ENCODE measurements at places on chromosomes 12 and 14.

DNA sequence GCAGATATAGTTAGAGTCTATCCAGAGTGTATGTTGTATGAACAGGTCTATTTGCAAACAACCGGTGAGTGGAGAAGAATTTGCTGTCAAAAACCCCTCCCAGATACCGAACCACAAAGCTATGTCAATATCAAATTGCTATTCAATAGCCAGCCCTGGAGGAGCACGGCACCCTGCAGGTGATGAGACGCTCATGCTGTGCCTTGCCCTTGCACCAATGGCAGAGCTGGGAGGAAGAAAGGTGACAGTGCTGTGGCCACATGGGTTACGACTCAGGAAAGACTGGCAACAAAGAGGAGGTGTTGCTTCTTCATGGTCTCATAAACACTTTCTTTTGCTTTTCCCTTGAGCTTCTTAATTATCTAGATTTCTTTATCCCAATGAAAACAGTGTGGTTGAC is 55.7 kb downstream of the PAX9 start:
- H3K27ac ChIP-seq = no peak overlapping the region
- H3K4me3 ChIP-seq = no peak overlapping the region
- H3K27me3 ChIP-seq = no peaks in the 10 kb centered on the region
- no peak for DNase-seq
- H3K4me1 ChIP-seq = no peaks in the 10 kb centered on the region
- no peaks in the 10 kb centered on the region for H3K36me3 ChIP-seq

GRCh38 chr12:20212658-20213555 is 155.4 kb upstream of the PDE3A start:
- DNase-seq = peak; percentile 95
- H3K27me3 ChIP-seq = no peaks in the 10 kb centered on the region
- H3K36me3 ChIP-seq = no peaks in the 10 kb centered on the region
- peaks cover 28% of the 10 kb centered on the region for H3K4me1 ChIP-seq
- peak overlapping the region; percentile 47 for H3K4me3 ChIP-seq

- H3K4me3 ChIP-seq = no peak overlapping the region
- peaks cover 11% of the 10 kb centered on the region for H3K4me1 ChIP-seq
- H3K36me3 ChIP-seq = no peaks in the 10 kb centered on the region
- H3K27ac ChIP-seq = no peak overlapping the region
Measured at GRCh38 chr14:63760014-63760413, 32.1 kb upstream of the SGPP1 start.

DNA sequence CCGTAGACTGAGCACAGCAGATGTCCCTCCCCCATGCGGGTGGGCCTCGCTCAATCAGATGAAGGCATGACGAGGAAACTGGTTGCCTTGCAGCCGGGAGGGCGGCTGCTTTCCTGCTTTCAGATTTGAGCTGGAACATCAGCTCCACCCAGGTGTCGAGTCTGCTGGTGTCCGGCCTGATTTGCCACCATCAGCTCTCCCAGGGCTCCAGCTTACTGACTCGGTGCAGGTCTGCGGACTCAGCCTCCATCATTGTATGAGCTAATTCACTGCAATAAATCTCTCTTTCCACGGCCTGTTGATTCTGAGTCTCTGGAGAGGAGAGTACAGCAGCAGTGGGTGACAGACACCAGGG is 156.2 kb downstream of the KIF26A start:
- H3K27me3 ChIP-seq = no peaks in the 10 kb centered on the region
- H3K27ac ChIP-seq = no peak overlapping the region
- DNase-seq = no peak

- no peaks in the 10 kb centered on the region for H3K36me3 ChIP-seq
- H3K27ac ChIP-seq = no peak overlapping the region
- peaks cover 10% of the 10 kb centered on the region for H3K27me3 ChIP-seq
- H3K4me1 ChIP-seq = no peaks in the 10 kb centered on the region
- DNase-seq = no peak
Measured at GRCh38 chr14:36856095-36856878, 194.6 kb downstream of the PAX9 start.

DNA sequence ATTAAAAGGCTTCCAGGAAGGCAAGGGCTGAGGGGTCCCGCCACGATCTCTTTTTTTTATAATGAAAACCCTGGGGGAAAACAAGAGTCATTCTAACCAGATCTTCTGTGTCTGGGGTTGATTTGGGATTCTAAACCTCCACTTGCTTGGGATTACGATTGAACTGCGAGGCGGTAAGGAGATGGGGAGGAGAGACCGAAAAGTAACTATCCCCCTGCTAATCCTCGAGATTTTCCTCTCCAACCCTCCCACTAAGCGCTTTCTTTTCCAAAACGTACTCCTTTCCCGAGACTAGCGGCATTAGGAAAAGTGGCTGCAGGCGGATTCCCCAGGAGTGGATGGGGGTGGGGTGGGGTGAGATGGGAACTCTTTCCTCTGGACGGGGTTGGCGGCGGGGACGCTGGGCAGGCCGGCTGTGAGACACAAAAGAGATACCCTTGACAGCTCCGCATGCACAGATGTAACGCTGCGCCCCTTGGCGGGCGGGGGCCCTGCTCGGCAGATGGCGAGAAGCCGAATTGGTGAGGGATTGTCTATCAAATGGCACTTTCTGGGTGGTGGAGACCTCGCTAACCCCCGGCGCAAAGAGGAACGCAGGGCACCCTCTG is 830 bp upstream of the SRRM4 start:
- H3K4me3 ChIP-seq = no peak overlapping the region
- no peaks in the 10 kb centered on the region for H3K36me3 ChIP-seq
- no peaks in the 10 kb centered on the region for H3K27me3 ChIP-seq
- no peak overlapping the region for H3K27ac ChIP-seq
- H3K4me1 ChIP-seq = no peaks in the 10 kb centered on the region

GRCh38 chr14:72419226-72419775 is 474.6 kb downstream of the DPF3 start:
- H3K27ac ChIP-seq = no peak overlapping the region
- no peaks in the 10 kb centered on the region for H3K36me3 ChIP-seq
- no peaks in the 10 kb centered on the region for H3K27me3 ChIP-seq
- H3K4me1 ChIP-seq = peaks cover 6% of the 10 kb centered on the region
- no peak overlapping the region for H3K4me3 ChIP-seq

DNA sequence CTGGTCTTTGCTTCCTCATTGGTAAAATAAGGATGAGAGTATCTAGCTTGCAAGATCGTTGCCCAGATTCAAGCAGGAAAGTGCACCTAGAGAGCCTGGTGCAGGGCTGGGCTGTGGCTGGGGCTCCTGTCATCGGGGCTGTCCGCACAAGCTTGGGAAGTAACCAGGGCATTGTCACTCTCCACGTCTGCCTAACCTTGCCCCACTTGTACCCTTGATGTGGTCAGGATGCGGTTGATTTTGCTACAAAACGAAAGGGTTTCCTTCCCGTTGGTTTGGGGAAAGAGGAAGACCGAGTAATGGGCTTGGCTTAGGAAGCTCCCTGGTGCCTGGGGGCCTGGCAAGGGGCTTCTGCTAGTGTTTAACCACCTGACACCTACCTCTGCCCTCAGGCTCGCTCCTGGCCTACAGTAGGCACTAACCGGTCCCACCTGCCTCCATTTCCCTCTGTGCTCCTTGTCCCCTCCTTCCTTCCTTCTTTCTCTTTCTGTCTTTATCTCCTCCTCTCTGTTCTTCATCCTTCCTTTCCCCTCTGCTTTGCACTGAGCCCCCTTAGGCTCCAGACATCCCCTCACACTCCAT is 21.8 kb downstream of the MVK start:
- no peak overlapping the region for H3K27ac ChIP-seq
- no peaks in the 10 kb centered on the region for H3K36me3 ChIP-seq
- H3K4me3 ChIP-seq = no peak overlapping the region
- no peak for DNase-seq
- peaks cover 16% of the 10 kb centered on the region for H3K4me1 ChIP-seq

GRCh38 chr14:67486890-67487289 is 1.6 kb downstream of the TMEM229B start:
- no peak overlapping the region for H3K27ac ChIP-seq
- H3K27me3 ChIP-seq = no peaks in the 10 kb centered on the region
- no peak for DNase-seq
- H3K4me1 ChIP-seq = no peaks in the 10 kb centered on the region
- no peak overlapping the region for H3K4me3 ChIP-seq

DNA sequence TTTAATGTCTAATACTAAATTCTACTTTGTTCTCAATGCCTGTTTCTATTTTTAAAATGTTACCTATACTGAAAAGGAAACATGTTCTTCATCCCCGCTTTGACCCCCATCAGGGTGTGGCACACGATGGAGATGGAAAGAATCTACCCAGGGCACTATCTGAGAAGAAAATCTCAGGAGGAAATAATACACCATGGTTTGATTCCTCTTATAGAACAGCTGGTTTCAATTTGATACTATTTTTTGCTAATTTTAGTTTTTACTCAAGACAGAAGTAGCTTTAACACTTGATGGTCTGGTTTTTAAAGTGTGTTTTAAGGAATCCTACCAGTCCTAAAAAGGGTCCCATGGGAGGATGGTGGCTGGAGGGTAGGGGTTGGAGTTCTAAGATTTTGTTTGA is 56.7 kb downstream of the PPM1H start:
- H3K4me1 ChIP-seq = peaks cover 12% of the 10 kb centered on the region
- no peak overlapping the region for H3K27ac ChIP-seq
- H3K4me3 ChIP-seq = no peak overlapping the region
- no peaks in the 10 kb centered on the region for H3K36me3 ChIP-seq
- no peak for DNase-seq

- no peaks in the 10 kb centered on the region for H3K36me3 ChIP-seq
- no peak overlapping the region for H3K27ac ChIP-seq
- no peaks in the 10 kb centered on the region for H3K4me1 ChIP-seq
- no peak for DNase-seq
Measured at GRCh38 chr12:110829308-110829707, 17.5 kb upstream of the CCDC63 start.

DNA sequence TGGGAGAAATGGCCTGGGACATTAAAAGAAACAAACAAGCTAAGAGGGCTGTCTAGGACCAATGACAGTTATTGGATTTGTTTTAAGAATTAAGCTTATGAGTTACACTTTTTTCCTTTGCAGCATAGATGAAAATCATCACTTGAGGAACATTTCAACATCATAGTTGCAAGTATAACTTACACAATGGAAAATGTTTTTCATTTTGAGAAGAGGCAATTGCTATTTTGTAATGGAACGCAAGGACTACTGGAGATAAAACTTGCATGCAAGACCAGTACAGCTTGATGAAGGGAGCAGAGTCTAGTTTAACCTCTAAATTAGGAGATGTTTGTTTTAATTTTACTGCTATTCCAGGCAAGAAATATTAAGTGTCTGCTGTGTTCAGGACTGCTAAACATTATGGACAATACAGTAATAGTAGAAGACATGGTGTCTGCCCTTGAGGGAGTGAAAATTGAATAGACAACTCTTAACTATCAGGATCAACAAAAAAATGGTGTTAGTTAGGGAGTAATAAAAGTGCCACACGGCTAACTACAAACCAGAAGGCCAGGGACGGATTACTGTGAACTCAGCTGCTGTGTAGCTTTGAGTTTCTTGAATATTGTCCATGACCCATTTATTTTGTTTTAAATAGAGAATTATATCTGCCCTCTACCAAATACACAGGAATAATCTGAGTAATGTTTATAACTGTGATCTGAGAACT is 374.5 kb downstream of the RAD51B start:
- peaks cover 54% of the 10 kb centered on the region for H3K4me1 ChIP-seq
- no peaks in the 10 kb centered on the region for H3K36me3 ChIP-seq
- no peak for DNase-seq

DNA sequence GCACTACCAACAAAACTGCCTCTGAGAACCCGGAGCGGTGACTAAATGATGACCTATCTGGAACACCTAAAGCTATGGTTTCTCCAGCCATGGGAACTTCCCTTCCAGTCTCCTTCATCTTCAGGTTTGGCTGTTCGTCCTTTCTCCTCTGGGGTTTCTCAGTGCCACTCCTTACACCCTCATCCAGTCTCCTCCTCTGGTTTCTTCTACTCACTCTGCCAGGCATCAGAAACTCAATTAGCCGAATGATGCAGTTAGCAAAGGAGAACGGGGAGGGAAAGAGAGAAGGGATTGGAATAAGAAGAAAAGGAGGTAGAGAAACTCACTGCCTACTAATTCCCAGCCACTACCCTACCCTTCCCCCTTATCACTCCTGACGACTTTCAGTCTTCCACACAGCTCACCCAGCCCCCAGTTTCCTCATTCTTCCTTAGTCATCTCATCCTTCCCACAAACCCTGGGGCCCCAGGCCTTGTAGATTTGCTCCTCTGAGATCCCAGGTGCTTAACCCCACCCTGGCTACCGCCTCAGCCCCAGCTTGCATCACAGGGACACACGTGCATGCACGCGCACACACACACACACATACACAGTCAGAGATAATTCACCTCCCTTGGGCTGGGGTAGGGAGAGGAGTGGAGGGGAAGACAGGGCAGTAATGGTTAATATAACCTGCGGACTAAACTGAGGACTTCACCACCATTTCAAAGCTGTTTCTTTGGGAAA is 13.0 kb downstream of the FGD6 start:
- H3K27me3 ChIP-seq = no peaks in the 10 kb centered on the region
- DNase-seq = no peak
- no peak overlapping the region for H3K4me3 ChIP-seq
- H3K36me3 ChIP-seq = no peaks in the 10 kb centered on the region

DNA sequence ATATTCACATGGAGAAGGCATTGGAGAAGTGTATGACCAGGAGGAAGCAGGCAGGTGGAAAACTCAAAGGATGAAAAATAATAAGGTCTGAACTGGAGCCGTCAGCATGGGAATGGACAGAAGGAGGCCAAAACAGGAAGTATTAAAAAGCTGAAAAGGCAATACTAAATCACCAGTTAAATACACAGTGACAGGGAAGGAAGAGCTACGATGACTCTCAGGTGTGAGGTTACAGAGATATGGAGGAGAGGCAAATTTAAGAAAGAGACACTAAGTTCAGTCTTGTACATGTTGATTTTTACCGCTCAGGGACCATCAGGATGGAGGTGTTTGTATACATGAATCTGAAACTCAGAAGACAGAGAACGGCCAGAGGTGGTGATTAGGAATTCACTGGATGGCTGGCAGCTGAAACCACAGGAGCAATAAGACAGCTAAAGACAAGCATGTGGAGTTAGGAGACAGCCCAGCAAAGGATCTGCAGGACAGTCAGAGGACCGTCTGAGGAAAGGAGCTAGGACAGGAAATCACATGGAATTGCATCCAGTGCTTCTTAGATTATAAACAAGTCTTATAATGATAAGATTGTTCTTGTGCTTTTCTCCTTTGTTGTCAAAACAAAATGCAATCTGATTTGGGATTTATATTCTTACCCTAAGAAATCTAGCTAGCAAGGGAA is 33.9 kb upstream of the CDKN3 start:
- H3K27ac ChIP-seq = no peak overlapping the region
- H3K4me1 ChIP-seq = no peaks in the 10 kb centered on the region
- no peaks in the 10 kb centered on the region for H3K36me3 ChIP-seq
- no peaks in the 10 kb centered on the region for H3K27me3 ChIP-seq

GRCh38 chr12:19546611-19547162 is 107.4 kb downstream of the AEBP2 start:
- no peaks in the 10 kb centered on the region for H3K4me1 ChIP-seq
- no peaks in the 10 kb centered on the region for H3K36me3 ChIP-seq
- H3K27ac ChIP-seq = no peak overlapping the region
- H3K4me3 ChIP-seq = no peak overlapping the region
- H3K27me3 ChIP-seq = no peaks in the 10 kb centered on the region
- no peak for DNase-seq

DNA sequence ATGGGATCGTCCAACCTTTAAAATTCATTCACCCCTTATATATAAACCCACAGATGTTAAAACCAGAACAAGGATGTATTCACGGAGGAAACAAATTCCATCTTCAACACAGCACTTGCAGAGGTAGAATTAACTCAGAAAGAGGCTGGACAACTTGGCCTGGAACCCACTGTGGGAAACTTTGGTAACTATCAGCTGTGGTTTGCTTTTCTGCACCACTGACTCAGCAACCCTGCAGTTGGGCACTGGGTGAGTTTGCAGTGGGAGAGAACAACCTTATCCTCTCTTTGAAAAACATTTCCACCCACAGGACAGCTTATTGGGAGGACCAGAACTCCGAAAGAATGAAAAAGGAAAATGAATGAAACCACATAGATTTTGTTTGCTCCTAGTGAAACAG is 66.3 kb downstream of the ZNF664 start:
- no peaks in the 10 kb centered on the region for H3K36me3 ChIP-seq
- no peak overlapping the region for H3K4me3 ChIP-seq
- H3K4me1 ChIP-seq = peaks cover 39% of the 10 kb centered on the region
- no peaks in the 10 kb centered on the region for H3K27me3 ChIP-seq

All from SJCRH30 (cell line).